MCF 10A (cell line): ENCODE measurements at places on chromosomes 3 and 15. TPM values are rescaled to one million over a fixed set of nuclear protein-coding genes. Genes with fewer than 3 reads are reported as not detected.

DNA sequence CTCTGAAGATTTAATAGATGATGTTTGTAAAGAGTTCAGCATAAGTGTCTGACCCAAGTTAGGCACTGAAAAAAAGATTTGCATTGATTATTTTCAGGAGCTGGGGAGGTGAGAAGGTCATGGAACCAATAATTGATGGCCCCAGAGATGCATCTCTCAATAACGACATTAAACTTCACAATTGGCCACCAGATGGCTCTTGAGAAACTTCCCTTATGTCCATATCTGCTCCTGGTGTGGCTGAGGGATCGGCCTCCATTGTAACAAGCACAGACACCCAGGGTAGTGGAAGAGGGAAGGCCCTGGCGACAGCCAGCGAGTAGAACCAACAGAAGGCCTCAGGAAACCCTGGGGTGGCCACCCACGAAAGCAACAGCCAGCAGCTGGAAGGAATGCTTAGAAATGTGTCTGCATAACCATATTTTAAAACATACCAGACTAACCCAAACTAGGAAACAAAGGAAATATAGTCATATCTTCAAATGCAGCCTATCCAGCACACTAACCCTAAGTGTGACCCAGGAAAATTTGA, 536.7 kb downstream of the SOX2 start:
- DNase-seq = peak; percentile 14

- no peak for DNase-seq
Measured at GRCh38 chr3:122094693-122095092, 39.5 kb downstream of the CD86 start.

DNA sequence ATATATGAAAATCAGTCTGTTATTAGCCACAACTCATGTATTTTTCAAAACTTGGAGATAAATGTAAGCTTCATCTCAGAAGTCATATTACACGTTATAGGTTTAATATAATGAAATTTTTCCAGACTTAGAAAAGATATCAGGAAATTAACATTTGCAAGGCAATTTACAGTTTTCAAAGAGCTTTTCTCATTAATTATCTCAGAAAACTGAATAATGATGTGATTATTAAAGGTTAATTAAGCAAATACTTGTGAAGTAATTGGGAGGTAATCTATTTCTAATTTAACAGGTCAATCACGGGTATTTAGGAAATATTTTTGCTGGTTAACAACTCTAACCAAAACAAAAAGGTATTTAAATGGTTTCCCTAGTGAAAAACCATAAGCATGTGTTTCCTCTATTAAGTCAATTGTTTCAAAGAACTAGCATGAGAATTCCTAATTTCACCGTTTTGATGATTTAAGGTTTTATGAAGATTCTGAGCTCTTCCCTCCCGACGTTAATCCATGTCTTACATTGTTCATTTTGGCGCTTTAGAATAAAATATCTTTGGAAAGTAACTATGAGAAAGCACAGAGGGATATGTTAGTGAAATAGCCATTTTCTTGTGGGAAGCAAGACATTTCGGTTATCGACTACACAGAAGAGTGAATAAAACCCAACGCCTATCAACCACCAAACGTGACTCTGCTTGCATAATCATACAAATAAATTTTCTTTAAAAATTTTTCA, 1.5 kb upstream of the NEO1 start:
- no peak for DNase-seq

FAM107A gene
- not detected in 2 replicates for total RNA-seq
